ENCODE measurements at places on chromosomes 11 and 22.

DNA sequence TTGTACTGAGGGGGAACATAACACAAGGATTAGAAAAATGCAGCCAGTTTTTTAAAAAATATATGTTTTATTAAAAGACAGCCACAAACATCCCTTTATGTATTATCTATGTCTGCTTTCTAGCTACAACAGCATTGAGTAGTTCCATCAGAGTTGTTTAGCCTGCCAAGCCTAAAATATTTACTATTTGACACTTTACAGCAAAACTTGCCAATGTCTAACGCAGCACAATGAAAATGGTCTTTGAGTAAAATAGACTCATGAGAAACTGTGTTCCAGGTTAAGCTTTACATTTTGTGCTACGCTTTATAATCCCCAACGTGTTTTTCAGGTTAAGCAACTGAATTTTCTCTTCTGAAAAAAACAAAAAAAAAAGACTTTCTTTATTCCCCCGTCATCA lies 2211.5 kb upstream of the RAG2 start:
- DNase-seq, result no peak

- DNase-seq, result peak; percentile 39
Measured at GRCh38 chr22:41619979-41620588, 759 bp downstream of the DESI1 start.

DNA sequence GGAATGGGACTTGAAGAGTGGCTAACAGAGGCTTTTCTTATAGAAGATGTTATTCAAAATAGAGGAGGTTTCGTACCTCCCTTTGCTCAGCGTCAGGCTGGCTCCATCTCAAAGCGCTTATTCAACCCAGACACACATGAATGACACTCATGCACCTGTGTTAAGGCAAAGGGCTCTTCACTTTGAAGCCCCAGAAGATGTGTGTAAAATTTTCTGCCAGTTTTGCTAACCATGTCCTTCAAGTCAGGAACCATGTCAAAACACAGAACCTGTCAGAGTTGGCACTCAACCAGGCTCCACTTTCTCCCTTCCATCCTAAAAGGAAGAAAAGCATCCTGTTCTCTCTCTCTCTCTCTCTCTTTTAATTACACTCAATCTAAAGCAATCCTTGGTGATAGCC lies 352.8 kb upstream of the NARS2 start:
- DNase-seq, result no peak

DNA sequence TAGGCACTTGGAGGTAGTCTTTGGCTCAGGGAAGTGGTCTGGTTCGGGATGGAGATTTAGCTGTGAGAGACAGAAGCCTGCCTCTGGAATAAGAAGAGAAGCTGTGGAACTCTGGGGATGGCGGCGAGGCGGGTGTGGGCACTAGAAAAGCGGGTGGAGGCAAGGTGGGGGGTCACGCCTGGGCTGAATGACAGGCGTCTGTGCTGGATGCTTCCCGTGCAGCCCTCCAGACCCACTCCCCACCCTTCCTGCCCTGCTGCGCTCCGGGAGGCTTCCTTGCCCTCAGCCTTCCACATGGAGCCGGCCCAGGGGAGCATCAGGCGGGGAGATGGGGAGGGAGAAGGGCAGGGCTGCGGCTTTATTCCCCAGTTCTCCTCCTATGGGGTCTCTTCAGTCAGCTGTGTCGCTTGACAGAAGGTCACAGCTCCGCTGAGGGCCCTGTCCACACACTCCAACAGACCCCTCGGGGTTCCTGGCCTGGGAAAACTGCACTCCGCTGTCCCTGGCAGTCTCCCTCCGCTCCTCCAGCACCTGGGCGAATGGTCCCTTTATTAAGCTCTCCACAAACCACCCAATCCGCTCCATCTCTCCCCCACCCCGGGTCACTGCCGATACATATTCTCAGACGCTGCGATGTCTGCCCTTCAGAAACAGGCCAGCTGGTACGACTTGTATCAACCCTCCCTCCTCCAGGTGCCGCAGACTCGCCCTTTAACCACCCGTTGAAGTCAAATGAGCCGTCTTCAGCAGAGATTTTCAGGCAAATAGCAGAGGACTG lies 6.2 kb downstream of the DNAJB13 start:
- DNase-seq, result no peak

GRCh38 chr22:37627121-37627520 lies 12.3 kb upstream of the SH3BP1 start:
- no peak for DNase-seq

DNA sequence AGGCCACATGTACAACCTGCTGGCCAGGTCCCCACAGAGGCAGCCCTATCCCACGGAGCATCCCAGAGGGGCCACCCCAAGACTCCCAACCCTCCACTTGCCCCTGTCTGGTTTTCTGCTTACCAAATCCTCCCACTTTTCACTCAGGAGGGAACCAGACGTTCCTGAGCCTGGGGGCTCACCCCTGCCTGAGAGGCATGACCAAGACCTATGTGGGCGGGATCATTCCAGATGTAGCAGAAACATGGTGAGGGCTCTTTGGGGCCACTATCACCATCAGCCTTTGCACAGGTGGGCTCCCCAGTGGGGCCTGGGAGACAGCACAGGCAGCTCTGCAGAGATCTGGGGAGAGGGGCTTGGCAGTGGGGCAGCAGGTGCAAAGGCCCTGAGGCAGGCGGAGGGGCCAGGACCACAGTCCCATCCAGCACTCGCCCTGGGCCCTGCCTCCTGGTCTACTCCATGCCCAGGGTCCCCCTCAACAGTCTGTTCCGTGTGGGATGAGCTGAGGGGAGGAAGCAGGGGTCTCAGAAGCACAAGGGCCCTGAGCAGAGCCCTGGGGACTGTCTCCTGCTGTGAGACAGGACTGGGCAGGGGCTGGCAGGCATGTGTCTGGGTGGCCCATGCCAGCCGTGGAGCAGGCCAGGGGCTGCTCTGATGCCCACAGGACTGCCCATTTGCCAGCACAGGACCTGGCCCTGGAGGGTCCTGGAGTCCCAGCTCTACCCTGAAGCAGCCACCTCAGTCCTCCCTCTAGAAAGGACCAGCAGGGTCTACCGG lies 9.4 kb downstream of the PIM3 start:
- no peak for DNase-seq

DNA sequence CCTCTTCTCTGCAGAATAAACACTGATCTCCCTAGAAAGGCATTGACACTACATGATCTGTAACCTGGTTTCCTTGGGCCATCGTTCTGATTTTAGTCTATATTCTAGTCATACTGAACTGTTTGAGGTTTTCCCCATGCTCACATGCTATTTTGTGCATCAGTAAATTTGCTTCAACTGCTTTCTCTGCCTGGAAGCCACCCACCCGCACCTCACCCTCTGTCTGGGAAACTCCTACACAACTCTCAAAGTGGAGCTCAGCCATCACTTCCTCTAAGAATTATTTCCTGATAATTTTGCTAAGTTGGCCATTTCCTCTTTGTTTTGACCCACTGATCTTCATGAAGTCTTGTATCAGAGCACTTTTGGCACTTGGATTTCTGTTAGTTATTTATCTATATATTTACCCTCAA lies 36.1 kb downstream of the MMP20 start:
- DNase-seq, result no peak

GRCh38 chr11:67442504-67443404 lies 522 bp downstream of the CORO1B start:
- no peak for DNase-seq

DNA sequence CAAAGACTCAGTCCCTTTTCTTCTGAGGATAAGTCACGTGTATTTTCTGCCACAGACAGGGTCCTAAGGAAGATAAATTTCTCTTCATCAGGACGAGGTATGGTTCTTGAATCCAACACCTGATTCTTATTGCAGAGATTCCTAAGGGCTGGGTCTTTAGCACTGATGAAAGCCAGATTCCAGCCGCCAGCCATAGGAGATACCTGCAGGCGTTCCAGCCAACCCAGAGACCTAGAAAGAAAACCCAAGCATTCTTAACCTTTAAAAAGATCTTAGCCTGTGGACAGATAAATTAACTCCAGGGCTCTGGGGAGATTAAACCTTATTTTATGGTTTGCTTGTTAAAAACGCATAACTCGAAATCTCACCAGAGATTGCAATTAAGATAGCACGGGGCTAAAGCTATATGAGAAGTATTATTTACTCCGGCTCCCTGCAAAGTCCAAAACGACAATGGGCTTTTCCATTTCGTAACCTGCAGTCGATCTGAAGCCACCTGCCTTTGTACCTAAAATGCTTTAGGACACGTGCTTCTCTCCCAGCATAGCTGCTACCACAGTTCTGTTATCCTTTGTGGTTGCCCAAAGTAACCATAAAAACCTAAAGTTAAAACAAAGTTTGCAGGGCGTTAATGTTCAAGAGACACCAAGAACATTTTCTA lies 104.5 kb downstream of the NXPE2 start:
- no peak for DNase-seq

DNA sequence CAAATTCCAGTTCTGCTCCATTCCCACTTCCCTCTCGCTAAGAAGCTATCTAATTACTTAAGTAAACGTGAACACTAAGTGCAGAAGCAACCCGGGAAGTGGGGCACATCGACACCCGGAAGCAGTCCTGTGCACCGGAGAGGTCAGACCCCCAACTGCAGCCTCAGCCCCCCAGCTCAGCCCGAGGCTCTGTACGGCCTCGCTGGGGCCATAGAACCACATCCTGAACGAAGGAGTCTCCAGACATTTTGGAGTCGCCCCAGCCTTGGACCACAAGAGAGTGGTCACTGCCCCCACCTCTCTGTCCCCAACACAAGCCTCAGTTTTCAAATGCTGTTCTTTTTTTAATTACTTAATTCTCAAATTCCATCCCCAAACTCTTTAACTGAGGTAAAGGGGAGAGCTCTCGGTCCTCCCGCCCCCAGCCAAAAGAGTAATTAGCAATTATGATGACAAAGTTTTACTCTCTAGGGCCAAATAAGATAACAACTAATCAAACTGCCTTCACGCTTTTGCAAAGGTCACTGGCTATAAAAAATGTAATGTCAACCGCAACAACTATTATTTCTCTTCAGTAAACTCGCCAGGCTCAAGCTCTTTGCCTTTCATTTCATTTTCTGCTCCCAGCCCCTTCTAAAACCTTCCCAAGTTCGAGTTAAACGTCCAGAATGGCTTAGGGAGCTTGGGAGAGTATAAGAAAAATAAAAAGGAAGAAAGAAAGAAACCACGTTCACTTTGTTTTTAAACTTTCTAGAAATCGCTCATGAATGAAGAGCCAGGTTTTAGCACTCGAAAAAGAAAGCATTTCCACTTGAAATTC lies 2.2 kb downstream of the PAX6 start:
- DNase-seq, result no peak

DNA sequence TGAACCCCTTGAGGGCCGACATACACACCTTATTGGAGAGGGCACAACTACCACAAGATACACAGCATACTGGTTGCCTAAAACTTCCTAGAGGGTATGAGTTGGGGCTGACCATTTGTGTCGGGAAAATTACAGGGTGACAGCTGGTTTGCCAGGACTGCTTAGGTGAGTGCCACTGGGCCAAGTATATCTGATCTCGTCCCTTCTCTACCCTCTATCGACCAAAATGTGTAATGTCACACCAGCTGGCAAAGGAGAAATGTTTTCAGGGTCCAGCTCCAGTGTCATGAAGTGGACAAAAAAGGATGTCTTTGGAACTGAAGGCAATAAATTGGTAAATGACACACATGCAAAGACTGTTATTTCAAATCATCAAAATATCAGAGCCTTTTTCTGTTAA lies 126.1 kb downstream of the PGR start:
- DNase-seq, result peak; percentile 3

GRCh38 chr11:116232364-116232828 lies 540.4 kb downstream of the BUD13 start:
- DNase-seq, result no peak

DNA sequence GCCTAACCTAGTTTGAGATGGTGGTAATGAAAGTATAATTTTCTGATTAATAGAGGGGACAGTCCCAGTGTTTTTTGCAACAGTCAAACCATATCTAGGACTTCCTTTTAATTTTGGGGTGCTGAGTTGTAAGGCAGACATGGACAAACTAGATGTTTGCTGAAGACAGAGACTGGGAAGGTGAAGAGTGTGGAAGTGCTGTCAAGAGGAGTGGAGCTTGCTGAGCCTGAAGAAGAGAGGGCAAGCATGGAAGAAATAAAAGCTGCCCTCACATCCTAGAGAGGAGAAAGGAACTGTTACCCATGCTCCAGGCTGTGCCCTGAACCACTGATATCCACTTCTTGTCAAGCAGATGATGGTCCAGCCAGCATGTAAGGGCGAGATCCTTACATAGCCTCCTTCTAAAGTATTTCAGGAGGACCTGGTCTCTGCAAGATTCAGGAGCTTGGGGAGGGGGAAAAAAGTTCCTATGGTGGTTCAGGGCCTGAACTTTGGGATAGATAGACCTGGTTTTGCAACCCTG lies 51.4 kb downstream of the PRR5L start:
- DNase-seq, result no peak

GRCh38 chr11:6611963-6612212 lies 128 bp downstream of the TAF10 start:
- no peak for DNase-seq

DNA sequence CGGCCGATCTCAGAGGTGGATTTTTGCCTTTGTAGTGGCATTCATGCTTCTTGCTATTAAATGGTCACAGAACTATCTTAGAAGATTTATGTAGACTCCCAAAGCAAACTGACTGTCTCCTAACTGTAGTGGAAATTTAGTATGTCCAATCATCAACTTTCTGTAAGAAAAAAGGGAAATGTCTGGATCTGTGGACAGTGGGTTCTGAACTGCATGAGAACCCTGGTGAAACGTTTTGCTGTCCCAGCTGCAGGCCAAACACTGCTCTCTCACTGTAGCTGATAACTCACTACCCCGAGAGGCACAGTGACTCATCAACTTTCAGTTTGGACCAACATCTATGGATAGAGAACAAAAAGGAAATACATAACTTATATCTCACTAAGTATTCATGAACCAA lies 387.1 kb downstream of the SOX6 start:
- DNase-seq, result peak; percentile 81

DNA sequence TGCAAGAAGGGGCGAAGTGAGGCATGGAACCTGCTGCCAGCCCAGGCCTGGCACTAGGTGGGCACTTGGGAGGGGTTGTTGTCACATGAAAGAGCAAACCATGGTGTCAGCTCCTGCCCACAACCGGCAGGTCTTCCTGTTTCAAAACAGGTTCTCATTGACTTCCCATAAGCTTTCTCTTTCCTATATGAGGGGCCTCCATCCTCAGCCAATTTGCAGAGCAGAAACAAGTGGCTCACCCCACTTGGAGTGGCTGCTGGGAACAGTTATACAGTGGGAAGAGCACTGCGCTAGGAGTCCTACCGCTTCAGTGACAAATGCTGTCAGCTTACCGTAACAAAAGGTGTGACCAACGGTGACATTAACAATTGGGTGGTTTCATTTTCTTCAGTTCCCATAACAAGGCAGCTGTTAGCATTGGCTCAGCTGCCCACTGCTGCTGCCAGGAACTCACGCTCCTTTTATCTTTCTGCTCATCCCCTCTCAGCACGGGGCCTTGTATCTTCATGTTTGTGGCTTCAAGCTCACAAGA lies 10.2 kb upstream of the SSTR3 start:
- DNase-seq, result no peak

Measured in EL (cell line).